ENCODE measurements at places on chromosomes 1 and 21.

DNA sequence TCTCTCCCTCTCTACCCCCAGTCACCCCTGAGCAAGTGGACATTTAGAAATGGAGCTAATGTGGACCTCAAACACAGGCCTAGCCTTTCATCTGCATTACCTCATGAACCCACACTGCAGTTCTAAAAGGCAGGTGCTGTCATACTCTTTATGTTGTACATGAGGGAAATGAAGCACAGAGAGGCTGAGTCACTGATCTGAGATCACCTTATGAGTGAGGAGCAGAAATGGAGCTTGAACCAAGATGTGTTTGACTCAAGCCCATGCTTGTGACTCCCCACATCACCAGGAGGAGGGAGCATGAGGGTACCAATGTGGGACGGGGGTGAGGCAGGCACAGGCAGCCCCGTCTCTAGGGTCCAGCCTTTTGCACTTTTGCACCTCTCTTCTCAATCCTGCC is 702.8 kb downstream of the PTPRU start:
- DNase-seq = no peak

- peak; percentile 29 for DNase-seq
Measured at GRCh38 chr1:10904396-10905358, 107.8 kb upstream of the TARDBP start.

GRCh38 chr1:59526240-59526639 is 229.3 kb downstream of the FGGY start:
- no peak for DNase-seq

- DNase-seq = no peak
Measured at GRCh38 chr1:161484613-161485012, 20.6 kb upstream of the FCGR2A start.

- DNase-seq = no peak
Measured at GRCh38 chr1:82269431-82269830, 468.7 kb downstream of the ADGRL2 start.

DNA sequence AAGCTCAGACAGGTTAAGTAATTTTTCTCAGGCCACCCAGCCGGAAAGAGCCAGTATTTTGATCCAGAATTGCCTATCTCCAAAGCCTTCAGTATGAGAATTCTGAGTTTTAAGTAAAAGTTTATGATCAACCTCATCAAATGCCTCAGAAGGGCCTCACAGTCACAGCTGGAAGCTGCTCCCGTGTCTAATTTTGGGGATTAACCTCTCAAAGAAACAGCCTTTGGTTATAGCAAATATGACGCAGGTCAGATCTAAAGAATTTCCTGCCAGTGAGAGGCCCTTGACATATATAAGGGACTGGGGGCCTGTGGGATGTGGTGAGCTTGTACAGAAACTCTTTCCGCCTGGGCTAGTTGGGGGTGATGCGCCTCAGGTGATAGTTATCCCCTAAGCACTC is 2.3 kb downstream of the EXTL1 start:
- DNase-seq = no peak

DNA sequence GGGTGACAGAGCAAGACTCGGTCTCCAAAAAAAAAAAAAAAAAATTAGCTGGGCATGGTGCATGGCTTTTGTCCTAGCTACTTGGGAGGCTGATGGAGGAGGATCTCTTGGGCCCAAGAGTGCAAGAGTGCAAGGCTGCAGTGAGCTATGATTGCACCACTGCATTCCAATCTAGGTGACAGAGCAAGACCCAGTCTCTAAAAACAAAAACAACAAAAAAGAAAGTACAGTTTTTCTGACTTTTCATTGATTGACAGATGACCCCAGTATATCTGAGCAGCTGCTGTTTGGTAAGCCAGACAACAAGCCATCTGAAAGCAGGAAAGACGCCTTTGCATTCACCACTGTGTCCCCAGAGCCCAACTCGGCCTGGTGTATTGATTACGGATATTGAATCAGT is 10.9 kb upstream of the DPT start:
- DNase-seq = no peak

GRCh38 chr1:64892576-64893573 is 73.5 kb downstream of the JAK1 start:
- no peak for DNase-seq

GRCh38 chr1:101284021-101284420 is 47.2 kb downstream of the S1PR1 start:
- DNase-seq = peak; percentile 47

DNA sequence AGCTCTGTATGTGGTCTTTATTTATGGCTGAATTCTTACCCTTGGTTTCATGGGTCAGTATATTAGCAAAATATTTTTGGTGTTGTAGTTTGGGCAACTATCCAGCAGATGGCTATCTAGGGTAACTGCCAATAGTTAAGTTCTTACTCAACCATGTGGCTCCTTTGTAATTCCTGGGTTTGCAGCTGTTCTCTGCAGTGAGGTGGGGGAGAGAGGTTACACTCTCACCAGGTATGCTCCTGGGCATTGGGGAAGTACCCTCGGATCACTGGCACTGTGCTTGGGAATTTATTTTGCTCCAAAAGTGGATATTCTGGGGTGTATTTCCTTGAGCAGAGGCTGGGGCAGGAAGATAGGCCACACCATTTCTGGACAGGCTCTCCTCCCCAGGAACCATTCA is 436.7 kb upstream of the TMPRSS15 start:
- DNase-seq = no peak

DNA sequence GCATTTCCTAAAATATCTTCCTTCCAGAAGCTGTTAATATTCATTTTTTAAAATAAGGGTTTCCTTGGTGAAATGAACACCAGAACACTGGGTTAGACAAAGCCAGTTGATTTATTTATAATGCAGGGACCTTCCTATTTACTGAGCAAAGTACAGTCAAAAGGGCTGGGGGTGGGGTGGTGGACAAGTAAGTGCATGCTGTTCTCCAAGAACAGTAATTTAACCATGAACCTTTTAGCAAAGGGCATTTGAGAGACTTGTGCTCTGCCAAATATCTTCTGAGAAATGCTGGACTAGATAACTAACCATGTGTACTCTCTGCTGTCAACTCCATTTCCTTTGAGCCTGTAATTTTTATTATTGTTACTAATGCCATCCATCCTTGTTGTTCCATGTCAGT is 100.2 kb downstream of the OMA1 start:
- DNase-seq = no peak

GRCh38 chr1:92599184-92599583 is 112.5 kb upstream of the GFI1 start:
- DNase-seq = no peak

GRCh38 chr1:166796620-166797236 is 42.5 kb upstream of the POGK start:
- DNase-seq = no peak

DNA sequence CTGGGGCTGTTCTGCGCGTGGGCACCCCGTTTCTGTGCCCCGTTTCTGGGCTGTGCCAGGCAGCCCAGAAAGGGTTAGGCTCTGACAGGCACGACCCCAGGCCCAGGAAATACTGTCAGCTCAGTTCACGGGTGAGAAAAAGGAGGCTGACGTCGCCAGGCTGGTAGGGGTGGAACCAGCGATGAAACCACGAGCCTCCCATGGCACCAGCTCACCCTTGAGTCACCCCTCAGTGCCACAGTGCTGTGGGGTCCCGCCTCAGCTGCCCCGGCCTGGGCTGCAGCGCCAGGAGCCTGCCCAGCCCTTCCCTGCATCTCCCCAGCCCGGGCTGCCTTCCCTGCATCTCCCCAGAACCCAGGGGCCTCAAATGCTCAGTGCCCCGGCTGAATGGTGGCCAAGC is 11.5 kb downstream of the MEGF6 start:
- DNase-seq = no peak

DNA sequence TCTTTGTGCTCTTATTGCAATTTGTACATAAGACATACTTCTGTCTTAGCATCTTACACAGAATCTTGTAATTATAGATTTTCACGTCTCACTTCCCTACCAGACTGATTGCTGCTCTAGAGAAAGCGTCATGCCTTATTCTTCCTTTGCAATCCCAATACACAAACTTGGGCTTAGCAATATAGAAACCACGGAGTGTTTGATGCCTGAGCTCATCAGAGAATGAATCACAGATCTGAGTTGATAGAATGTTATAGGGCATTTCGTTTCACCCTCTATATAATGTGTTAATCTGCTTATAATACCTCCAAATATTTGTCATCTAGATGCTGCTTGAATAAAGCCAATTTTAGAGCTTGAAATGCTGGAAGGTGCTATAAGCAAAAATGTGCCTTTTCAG is 6.6 kb downstream of the FMO1 start:
- no peak for DNase-seq

GRCh38 chr1:117014209-117014608 is 12.6 kb downstream of the CD101 start:
- DNase-seq = no peak

GRCh38 chr1:58597076-58597475 is 20.0 kb upstream of the TACSTD2 start:
- DNase-seq = no peak

GRCh38 chr1:68294367-68295066 is 62.2 kb upstream of the WLS start:
- DNase-seq = no peak

GRCh38 chr21:35153671-35154070 is 104.6 kb upstream of the RUNX1 start:
- no peak for DNase-seq

GRCh38 chr1:248243204-248243603 is 12.0 kb downstream of the OR2M4 start:
- DNase-seq = peak; percentile 7

GRCh38 chr1:108055387-108055786 is 90.4 kb upstream of the VAV3 start:
- DNase-seq = no peak

DNA sequence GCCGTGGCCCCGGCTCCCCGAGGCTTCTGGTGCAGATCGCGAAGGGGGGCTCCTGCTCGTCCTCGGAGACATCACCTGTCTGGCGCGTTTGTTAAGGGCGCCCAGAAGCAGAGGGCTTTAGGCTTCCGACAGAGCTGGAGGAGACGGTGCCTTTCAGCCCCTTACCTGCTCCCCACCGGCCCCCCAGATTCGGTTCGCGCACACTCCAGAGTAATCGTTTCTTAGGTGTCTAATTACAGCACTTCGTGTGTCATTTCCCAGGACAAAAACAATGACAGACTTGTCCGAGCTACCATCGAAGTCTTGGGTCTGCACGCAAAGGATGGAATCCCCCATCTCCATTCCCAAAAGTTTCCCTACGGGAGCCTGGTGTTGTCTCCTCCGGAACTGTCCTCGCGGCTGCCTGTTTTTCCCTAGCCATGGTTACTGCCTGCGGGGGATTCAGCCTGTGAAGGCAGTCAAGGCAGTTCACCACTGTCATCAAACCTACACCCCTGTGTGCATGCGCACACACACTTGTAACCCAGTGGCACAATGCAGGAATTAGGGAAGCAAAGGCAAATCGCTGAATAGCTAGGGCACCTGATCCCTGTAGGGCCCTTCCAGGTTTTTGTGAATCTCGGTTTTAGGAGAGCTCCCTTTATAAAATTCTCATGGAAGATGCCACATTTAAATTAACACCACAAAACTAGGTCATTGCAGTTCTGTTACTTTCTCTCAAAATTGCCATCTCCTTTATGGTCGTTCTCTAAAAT is 738 bp upstream of the CDC42BPA start:
- DNase-seq = no peak

GRCh38 chr1:94033849-94034248 is 87.1 kb downstream of the ABCA4 start:
- DNase-seq = no peak

DNA sequence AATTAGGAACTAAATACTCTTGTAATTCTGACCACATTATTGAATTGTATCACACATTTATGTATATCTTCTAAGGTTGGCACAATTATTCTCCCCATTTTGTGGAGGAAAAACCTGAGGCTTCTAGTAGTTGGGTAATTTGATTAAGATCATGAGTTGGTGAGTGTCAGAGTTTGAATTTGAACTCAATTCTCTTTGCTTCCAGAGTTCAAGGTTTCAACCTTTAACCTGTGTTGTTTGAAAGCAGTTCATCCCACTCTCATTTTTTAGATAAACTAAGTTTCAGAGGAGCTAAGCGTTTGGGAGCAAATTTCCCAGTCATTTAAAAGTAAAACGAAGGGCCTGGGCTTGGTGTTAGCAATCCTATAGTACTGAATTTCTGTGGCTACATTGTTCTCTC is 293.4 kb downstream of the ADGRL2 start:
- DNase-seq = no peak

DNA sequence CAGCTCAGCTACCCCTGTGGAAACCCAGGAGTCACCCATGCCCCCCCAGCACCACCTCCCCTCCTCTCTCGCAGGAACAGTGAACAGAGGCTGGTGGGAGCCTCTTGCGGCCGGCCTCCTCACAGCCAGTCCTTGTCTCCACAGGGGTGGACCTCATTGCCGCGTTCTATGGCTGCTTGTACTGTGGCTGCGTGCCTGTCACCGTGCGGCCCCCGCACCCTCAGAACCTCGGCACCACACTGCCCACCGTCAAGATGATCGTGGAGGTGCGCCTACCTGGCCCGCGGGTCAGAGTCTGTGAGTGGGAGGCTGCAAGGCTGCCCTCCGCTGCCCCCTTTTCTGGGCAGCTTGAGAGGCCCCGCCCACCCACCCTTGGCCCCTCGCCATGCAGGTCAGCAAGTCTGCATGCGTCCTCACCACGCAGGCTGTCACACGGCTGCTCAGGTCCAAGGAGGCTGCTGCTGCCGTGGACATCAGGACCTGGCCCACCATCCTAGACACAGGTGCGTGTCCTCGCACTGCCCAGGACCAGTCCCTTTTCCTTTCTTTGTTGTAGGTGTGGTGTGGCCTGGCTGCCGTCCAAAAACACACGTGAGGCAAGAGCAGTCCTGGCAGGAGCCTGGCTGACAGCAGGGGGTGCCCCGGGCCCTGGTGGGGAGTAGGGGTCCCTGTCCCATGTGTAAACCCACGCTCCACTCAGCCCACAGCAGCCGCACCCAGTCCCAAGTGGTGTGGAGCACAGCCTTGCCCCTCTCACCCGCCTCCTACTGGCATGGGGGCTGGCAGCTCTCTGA is 50.3 kb downstream of the S100B start:
- DNase-seq = no peak

DNA sequence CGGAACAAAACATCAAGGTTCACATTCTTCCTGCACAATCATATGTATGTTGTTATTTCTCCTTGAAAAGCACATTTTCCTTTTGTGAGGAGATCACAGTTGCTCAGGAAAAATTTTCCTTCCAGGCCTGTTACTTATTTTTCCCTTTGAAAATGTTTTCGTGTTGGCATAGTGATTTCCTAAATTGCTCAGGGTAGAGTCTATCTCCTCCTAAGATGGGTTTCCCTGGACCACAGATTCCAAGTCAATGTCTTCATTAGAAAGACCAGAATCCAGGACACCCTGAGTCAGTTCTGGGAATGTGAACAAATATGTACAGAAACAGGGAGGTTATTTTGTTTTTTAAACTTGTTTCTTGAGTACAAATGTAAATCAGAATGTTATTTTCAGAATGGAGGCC is 94.3 kb upstream of the C1orf105 start:
- DNase-seq = no peak

DNA sequence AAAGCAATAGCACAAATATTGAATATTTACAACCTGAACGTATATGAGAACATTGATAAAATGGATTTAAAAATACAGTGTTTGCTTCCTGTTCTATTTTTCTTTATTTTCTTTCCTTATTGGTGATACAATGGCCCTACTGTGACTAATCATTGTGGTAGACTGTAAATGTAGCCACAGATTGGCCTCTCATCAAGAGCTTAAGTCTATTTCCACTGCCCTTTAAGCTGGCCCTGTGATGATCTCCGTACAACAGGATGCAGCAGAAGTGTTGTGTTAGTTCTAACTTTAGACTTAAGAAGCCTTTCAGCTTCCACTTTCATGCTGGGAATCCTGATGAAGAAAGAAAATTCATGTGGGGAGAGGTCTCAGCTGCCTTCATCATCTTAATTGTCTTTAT is 285.6 kb upstream of the B3GALT2 start:
- no peak for DNase-seq

- DNase-seq = no peak
Measured at GRCh38 chr1:171286032-171286705, 27.8 kb upstream of the FMO4 start.

- DNase-seq = no peak
Measured at GRCh38 chr1:65830306-65830705, 37.6 kb downstream of the PDE4B start.

All from activated naive CD8-positive, alpha-beta T cell treated with anti-CD3 and anti-CD28 coated beads, Interleukin-2, amount 50 U/mL, for 24 hours (primary cell).